Stimulated activated CD4-positive, alpha-beta T cell treated with anti-CD3 and anti-CD28 coated beads, Interleukin-1b, Interleukin-23, amount 100 ng/mL, for 1 hour (primary cell): ENCODE measurements at places on chromosomes 5 and 9.

- DNase-seq: no peak
Measured at GRCh38 chr9:79061752-79062616, 509.8 kb upstream of the TLE4 start.

DNA sequence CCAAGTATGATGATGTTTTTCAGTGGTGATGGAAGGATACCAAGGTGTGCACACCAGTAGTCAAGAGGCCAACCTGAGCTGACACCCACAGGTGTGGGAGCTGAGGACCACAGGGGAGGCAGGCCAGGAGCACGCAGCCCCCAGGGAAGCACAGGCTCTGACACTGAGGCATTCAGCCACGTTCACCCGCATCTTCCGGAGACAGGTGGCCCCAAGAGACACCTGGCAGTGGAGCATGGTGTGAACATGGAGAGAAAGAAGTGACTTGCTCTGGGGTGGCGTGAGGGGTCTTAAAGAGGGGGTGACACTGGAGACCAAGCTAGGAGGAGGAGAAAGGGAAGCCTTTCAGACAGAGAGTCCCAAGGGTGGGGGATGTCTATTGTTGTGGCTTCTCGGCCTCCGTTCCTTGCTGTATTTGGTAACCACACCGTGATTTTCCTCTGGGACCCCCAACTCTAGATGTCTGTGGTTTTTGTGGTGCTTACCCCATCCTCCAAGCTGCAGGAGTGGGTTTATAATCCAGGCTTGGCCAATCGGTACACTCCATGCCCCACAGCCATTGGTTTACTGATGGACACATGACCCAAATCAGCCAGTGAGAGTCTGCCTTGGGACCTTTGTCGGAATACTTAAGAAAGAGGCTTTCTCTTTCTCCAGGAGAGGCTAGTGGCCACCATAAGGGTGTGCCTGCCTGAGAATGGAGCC, 84.6 kb downstream of the HRH2 start:
- DNase-seq: no peak

GRCh38 chr9:28909526-28909925, 1336.2 kb upstream of the C9orf72 start:
- DNase-seq: no peak

DNA sequence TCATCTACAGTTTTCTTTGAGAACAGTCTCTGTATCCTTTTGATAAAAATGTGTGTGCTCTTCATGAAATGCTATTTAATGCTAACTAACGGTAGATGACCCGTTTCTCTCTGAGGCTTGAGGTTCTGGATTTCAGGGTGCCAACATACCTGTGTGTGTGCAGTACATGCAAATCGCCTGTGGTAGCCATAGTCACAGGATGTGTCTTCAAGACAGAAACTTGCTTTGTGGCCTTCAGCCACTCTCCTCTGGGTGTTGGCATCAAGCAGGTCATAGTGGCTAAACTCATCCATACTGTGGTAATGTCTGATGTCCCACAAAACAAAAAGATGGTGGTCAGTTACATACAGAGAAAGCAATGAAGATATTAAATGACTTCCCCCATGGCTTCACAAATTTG, 4.2 kb downstream of the LOX start:
- DNase-seq: no peak

DNA sequence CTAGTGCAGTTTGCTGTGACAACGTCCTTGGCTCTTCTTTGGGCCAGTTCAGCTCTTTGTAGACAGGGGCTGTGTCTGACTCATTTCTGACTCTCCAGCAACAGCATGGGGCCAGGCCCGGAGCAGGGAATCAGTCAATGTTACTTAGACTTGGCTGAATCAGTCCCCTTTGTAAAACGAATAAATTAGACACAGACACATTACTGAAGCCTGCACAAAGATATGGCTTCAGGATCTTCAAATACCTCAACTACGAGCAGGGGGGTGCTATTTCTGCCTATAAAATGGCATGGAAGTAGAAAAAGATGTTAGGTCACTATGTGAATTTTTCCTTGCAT, 204.7 kb downstream of the TTLL11 start:
- DNase-seq: no peak

DNA sequence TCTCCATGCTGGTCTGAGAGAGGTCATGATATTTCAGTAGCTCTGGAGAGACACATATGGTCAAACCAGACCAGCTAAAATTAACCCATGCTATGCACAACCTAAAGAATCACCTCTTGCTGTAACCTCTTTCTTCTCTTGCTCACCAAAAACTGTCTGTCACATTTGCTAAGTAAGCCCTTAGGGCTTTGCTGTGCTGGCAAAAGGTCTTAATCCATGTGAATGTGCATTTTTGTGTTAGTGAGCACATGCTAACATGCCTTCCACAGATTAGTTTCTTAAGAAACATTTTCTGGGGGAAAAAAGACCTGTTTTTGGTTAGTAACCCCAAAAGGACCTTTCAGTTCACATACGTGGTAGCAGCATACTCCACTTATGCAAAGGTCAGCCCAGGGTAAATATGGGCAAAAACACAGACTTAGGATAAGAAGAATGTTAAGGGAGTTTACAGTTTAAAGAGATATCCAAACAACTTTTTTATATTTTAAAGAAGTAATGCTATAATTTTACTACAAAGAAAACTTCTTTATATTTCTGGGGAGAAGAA, 124.2 kb upstream of the CCDC152 start:
- no peak for DNase-seq

- no peak for DNase-seq
Measured at GRCh38 chr9:128764361-128764760, 7.4 kb downstream of the ZER1 start.

DNA sequence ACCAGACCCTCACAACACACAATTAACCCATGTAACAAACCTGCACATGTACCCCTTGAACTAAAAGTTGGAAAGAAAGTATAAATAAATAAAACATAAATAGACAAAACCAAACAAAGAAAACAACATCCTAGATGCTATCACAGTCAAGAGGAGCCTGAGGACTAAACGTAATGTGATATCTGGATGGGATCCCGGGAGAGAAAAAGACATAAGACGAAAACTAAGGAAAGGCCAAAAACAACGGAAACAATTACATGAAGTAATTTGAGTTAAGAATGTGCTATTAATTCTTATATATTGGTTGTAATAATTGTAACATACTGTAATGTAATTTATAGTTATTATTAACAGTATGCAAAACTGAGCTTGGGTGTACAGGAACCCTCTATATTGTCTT, 793.9 kb downstream of the SEMA5A start:
- no peak for DNase-seq

DNA sequence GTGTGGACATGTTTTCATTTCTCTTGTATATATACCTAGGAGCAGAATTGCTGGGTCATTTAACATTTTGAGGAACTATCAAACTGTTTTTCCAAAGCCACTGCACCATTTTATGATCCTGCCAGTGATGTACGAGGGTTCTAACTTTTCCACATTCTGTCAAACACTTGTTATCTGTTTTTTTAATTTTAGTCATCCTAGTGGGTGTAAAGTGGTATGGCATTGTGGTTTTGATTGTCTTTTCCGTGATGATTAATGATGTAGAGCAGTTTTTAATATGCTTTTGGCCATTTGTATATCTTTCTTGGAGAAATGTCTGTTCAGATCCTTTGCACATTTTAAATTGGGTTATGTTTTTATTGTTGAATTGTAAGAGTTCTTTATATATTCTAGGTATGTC, 107.0 kb downstream of the MELK start:
- no peak for DNase-seq

GRCh38 chr5:113376640-113377039, 58.1 kb downstream of the TSSK1B start:
- no peak for DNase-seq

- no peak for DNase-seq
Measured at GRCh38 chr5:15700373-15700772, 200.4 kb downstream of the FBXL7 start.

GRCh38 chr5:64505769-64506566, at the start of gene RGS7BP:
TSS of gene RGS7BP (plus strand) at chr5:64506015. CDS start at chr5:64506625, 610 bp downstream.
- DNase-seq: no peak

GRCh38 chr5:102090770-102091169, 205.3 kb downstream of the SLCO4C1 start:
- DNase-seq: no peak

- DNase-seq: no peak
Measured at GRCh38 chr5:157431544-157432200, 28.3 kb upstream of the NIPAL4 start.

DNA sequence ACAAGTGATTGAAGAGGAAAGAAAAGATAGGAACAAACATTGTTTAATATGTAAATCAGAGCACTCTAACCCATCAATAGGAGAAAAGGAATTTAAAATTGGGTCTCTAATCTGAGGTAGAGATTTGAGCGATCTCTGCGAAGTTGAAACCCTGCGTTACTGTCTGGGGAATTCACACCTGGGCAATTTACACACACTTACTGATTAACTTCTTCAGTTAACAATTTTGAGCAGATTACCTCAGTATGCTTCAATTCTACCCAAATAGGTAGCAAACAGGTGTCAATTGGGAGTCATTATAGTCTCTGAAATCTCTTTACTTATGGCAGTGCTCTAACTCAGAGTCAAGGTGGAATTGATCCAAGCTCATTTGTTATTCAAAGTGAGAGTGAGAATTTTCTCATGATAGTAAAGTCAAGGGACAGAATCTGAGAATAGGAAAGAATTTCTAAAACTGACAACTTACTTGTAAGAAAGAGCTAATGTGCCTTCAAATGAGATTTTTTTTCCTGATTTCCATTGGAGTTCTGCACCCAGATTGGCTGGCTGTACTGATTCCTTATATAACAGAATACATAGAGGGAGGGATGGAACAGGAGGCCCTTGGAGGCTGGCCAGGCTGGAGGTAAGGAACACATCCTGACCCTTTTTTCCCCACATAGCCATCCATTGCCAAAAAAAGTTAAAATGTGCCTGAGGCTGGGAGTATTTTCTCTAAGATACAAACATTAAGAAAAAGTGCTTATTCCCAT, 27.1 kb upstream of the IFNA14 start:
- DNase-seq: no peak

- no peak for DNase-seq
Measured at GRCh38 chr5:6759401-6759800, 46.2 kb downstream of the TENT4A start.

DNA sequence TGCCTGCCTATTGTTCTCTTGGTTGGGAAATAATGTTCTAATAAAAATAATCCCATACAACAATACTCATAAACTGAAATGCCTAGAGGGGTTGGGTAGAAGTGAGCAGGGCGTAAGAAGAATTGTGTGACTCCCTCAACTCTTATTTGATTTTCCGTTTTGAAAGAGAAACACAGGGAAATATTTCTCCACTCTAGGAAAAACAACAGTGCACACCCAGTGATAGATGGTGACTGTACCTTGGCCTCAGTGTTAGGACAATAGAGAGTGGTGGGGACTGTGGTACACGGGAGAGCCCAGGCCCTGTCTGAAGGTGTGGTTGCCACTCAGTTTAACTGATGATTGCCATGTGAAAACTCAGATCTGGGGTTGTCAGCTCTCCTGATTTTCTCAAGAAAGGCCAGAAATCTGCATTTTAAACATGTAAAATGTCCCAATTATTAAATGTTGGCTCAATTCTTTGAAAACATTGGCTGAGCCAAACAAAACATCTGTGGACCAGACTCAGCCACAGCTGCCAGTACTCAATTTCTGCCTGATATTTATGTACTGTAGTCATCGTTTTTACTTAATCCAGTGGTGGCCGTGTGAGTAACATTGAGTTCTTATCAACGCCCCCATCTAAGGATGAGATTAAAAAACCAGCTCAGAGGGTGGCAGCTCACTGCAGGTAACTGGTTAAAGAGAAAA, 103.8 kb upstream of the ZNF618 start:
- DNase-seq: no peak
